CD4-positive, alpha-beta T cell treated with Interleukin-15 for 4 hours (primary cell): ENCODE measurements at places on chromosomes 1 and 21.
A peak's percentile ranks its signal among the peaks of the same experiment; 100 is the strongest.

DNA sequence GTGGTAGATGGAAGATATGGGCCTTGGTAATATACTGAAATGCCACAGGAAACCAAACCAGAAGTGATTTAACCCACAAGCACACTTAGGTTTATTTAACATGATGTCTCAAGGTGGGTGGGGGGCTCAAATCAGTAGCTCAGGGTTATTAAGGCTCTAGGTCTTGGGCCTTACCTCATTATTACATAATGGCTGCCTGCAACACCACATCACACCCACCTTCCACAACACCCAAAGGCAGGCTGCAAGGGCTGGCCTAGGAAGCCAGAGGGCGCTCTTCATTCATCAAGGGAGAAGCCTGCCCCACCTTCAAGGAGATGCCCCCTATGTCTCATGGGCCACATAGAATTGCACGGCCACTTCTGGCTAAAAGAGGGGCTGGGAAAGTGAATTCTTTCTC lies 6.0 kb downstream of the TFF1 start:
- DNase-seq, result no peak

- no peak for DNase-seq
These were observed 212.8 kb downstream of the DYRK1A start for GRCh38 chr21:37579356-37579755.

- DNase-seq, result no peak
These were observed 254.4 kb downstream of the FAF1 start for GRCh38 chr1:50705699-50706098.

GRCh38 chr21:42161956-42162681 lies 56.8 kb upstream of the ABCG1 start:
- no peak for DNase-seq

DNA sequence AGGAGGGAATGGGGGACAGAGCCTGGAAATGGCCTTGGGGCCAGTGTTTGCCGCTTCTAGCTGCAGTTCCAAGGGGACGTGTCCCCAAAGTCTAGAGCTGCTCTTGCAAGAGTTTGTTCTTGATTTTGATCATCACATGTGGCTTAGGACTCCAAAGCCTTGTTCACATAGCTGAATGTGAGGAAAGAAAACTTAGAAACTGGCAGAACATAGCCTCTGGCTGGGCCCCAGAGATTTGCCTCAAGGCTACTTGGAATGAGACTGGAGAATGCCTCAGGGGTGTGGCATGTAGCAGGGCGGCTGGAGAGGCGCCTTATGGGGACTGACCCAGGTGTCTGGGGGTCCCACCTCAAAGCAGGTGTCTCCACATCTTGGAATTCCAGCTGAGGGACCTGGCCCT lies 2.3 kb downstream of the PDXK start:
- DNase-seq, result no peak

GRCh38 chr1:23555986-23556634 lies 3.2 kb downstream of the ID3 start:
- no peak for DNase-seq

- no peak for DNase-seq
These were observed 833.0 kb upstream of the ADAMTS5 start for GRCh38 chr21:27799861-27800260.

GRCh38 chr1:114756009-114756892 lies 1.5 kb downstream of the CSDE1 start:
- DNase-seq, result peak; percentile 13

- no peak for DNase-seq
These were observed 68.0 kb downstream of the LMX1A start for GRCh38 chr1:165288350-165289120.

GRCh38 chr21:43797925-43798715 lies 8.7 kb downstream of the RRP1 start:
- DNase-seq, result no peak
